ENCODE measurements at places on chromosomes 2 and 18.

DNA sequence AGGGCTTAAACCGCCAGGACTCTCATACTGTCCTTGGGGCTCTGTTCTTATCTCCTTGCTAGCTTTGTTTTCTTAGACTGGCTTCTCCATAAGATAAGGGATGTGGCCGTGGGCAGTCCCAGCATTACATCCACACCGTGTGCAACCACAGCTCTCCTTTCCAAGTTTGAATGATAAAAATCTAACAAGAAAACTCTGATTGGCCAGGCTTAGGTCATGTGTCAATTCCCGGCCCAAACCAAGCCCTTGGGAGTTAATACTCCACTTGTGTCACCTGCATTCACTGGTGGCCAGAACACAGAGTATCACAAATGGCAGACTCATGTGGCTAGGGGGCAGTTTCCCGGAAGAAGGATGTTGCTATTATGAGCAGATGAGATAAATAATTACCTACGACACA lies 43.2 kb upstream of the KDM3A start:
- no peak for DNase-seq

GRCh38 chr2:26429779-26430578 lies 28.3 kb downstream of the DRC1 start:
- DNase-seq: no peak

- DNase-seq: no peak
These were observed 307.2 kb downstream of the MYCN start for GRCh38 chr2:16247326-16248122.

DNA sequence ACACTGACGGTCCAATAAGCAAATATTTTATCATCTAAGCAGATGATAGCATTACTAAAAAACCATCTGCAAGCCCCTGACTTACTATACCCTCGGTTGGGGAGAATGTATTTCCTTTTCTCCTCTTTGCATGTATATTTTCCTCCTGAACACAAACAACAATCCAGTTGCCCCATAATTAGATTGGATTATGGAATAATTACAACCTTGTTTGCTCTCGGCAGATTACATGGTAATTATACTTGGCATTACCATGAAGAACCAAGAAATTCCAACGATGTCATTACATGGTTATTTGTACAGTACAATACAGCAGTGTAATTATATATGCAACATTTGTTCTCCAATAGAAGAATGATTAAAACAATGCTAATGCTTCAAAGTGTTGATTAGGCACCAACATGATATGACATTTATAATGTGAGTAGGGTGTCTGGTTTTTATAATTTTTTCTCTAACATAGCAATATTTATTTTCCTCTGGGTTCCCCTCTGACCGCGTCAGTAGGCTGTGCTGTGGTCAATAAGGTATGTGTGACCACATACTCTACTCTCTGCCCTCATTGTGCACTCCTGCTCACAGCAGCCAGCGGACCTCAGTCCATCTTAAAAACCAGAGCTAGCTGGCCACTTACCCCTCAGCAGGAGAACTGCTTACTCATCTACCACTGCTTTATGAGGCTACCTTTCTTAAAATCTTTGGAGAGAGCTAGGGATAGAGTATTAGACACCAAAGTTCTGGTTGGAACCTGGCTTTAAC lies 176.1 kb downstream of the INSIG2 start:
- DNase-seq: no peak

DNA sequence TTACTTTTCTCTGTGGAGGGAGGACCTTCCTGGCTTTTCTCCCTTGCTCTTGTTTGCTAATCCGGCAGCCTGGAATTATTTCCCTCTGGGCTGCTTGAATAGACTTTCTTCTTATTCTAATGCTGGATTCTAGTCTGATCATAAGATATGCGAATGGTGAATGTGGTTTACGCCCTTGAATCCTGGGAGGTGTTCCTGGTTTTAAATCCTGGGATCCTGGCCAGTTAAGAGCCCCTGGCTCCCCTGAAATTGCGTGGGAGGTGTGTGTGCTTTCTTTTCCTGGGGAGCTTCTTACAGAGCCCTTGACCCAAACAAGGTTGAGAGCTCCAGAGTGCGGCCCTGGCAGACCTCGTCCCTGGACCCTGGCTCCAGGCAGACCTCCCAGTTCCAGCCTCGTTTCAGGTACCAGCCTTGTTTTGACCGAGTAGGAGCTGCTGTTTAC lies 2.8 kb downstream of the SH3BP4 start:
- no peak for DNase-seq

- DNase-seq: no peak
These were observed 301.6 kb downstream of the SLC8A1 start for GRCh38 chr2:40150266-40150665.

DNA sequence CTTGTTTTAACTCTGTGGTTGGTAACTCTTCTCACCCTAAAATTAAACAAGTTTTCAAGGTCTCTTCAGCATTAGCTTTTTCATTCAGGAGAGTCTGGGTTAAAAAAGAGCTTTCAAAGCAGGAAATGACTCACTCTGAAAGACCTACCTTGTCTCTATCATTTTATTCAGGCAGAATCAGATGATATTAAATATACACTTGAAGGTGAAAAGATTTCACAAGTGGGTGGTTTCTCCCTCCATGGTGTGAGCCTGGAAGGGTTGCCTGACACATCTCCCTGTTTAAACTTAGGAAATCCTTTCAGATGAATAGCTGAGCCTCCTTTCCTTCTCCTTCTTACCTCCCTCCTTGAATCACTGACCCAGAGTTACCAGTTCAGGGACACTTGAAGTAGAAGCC lies 1402.0 kb upstream of the PIK3C3 start:
- no peak for DNase-seq

GRCh38 chr2:226578373-226578772 lies 221.2 kb downstream of the IRS1 start:
- no peak for DNase-seq

DNA sequence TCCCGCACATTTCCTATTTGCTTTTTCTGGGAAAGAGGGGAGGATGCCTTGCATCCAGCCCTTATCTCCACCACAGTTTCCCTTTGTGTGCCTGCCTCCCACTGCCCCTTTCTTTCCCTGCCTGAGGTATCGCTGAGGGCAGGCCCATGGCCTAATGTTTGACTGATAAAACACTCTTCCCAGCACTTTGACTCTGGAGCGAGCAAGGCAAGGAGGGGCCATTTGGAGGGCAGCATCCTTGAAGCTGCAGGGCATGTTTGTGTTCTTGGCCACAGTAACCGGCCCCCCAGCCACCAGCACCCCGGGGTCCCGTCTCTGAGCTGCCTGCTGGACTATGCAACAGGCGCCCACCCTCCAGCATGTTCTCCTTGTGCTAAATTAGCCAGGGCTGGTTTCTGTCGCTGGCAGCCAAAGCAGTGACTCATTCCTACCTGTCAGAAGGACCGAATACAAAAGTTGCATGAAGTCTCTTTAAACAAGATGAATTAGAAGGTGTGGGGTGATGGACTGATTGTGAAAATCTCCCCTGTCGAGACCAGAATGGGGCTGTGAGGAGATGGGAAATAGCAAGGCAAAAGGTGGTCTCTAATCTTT lies 50.7 kb downstream of the BCL2L11 start:
- DNase-seq: no peak

DNA sequence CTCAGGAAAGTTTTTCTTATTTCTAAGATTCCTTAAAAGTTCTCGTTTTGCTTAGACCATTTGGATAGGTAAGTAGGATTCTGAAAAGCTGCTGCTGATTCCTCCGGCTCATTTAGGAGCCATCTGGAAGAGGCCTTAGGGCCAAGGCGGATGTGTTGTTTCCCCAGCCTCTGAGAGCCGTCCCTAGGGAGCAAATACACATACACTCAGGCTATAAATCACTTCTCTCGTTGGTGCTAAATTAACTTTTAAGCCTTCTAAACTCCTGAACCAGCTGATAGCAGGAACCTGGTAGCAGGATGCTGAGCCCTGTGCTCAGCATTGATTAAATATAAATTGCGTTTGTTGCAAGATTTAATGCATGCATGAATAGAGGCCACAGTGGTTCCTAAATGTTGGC lies 109.8 kb downstream of the ADCYAP1 start:
- no peak for DNase-seq

- DNase-seq: no peak
These were observed 147.3 kb downstream of the RDH14 start for GRCh38 chr2:18412980-18413675.

GRCh38 chr2:19120941-19121750 lies 237.3 kb downstream of the OSR1 start:
- no peak for DNase-seq

- DNase-seq: no peak
These were observed 46.6 kb downstream of the PRKRA start for GRCh38 chr2:178404368-178404767.

DNA sequence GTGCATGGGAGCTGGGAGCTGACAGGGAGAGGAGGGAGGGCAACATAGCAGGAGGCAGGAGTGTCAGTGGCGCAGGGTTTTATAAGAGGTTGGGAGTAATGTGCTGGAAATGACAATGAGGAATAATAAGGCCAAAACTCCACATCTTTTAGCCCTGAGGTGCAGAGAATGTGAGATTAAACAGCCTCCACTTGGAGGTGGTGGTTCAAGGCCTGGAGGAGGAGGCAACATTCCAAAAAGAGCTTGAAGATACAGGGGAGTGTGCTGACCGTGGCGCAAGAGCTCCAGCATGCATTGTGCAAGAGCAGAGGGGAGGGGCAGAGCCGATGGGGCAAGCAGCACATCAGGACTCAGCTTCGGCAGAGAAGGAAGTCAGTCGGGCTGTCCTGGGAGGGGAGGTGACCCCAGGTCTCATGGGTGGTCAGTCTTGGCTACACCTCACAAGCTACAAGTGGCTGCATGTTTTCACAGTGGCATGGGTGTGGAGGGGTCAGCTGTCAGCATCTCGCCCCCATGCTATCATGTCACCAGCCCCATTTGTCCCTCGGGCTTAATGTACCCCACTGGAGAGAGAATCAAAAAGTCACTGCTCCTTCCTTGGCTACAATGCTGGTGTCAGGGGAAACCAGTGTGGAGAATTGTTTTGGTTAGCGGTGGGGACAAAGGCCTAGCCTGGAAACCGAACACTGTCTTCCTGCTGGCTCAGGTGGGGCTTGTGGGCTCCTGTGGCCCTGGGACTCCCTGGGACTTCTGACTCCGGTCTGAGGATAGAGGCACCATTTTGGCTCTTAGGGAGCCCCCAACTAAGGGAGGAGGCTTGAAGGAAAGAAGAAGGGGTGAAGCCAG lies 208.0 kb downstream of the ZFP36L2 start:
- no peak for DNase-seq

GRCh38 chr2:43238813-43239212 lies 12.4 kb upstream of the ZFP36L2 start:
- no peak for DNase-seq

DNA sequence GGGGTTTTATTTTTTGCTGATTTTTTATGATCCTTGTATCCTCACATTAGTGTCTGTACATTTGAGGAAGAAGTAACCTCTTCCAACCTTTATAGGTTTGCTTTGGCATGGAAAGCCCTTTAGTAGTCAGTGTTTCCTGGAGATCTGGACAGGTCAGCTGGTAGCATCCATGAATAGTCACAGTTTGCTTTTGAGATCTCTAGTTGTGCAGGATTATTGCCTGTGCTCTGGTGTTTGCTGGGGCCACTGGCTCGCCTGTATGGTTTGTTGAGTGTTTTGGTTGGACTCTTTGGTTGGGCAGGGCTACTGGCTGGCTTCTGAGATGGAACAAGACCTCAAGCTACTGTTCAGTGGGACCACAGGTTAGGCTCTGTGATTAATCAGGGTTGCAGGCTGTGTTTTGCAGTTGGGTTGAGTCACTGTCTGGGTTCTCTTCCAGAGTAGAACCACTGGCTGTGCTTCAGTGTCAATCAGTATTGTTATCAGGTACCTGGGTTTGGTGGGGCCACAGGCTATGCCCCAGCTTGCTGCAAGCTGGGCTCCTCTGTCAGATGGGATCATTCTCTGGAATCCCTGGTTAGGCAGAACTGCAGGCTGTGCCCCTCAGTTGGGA lies 20.0 kb downstream of the SP140L start:
- no peak for DNase-seq

- no peak for DNase-seq
These were observed 45.8 kb downstream of the LAMA3 start for GRCh38 chr18:23735021-23735464.

GRCh38 chr2:2332381-2332780 lies 1.3 kb upstream of the MYT1L start:
- DNase-seq: no peak

- no peak for DNase-seq
These were observed 12.9 kb downstream of the PTPRM start for GRCh38 chr18:7579918-7580542.

- DNase-seq: no peak
These were observed 329.9 kb downstream of the TRIB2 start for GRCh38 chr2:13046557-13047165.

- no peak for DNase-seq
These were observed 79.1 kb upstream of the KCNH7 start for GRCh38 chr2:162917626-162918025.

DNA sequence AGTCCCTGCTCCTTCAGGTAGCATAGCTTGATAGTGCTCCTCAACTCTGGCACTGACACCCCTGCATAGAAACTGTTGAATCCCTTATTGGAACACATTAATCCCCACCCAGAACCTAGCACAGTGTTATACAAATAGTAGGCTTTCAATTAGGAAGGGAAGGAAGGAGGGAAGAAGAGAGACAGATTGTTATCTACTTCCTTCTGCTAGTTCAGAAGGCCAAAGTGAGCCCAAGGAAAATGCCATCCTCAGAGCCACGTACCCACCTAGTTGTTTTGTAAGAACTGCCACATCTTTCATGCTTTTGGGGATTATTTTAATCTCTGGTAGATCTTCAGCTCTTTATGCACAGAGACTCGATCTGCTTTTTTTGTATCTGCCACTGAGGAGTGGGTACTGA lies 75.1 kb downstream of the CLHC1 start:
- DNase-seq: no peak

DNA sequence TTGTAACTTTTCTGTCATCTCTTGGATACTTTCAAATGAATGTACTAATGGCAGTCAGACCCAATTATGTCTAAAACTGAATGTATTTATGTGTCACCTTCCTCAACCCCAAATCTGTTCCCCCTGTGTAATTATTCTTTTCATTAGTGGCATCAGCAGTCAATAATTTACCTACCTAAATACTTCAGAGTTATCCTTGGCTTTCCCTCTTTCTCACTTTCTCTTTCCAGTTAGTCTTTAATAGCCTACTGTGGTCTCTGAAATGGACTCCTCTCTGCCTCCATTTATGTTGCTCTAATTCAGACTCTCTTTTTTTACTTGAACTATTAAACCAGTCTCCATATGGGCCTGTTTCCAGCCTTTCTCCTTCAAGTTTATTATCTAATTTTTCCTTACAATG lies 21.0 kb downstream of the C18orf63 start:
- DNase-seq: no peak

GRCh38 chr2:62076980-62077638 lies 118.8 kb upstream of the B3GNT2 start:
- no peak for DNase-seq

- DNase-seq: no peak
These were observed 105.0 kb downstream of the COL6A3 start for GRCh38 chr2:237309011-237309410.

GRCh38 chr2:128617029-128617590 lies 298.4 kb upstream of the HS6ST1 start:
- no peak for DNase-seq

- no peak for DNase-seq
These were observed 13.3 kb downstream of the RELCH start for GRCh38 chr18:62200121-62200914.

- DNase-seq: no peak
These were observed 1.7 kb upstream of the EML4 start for GRCh38 chr2:42167458-42167857.

GRCh38 chr2:15154297-15154696 lies 406.8 kb downstream of the NBAS start:
- DNase-seq: no peak

- no peak for DNase-seq
These were observed 1300.1 kb upstream of the ACVR2A start for GRCh38 chr2:146544701-146545100.

GRCh38 chr2:233688341-233688740 lies 4.3 kb upstream of the UGT1A6 start:
- no peak for DNase-seq

GRCh38 chr2:235937087-235937486 lies 231.1 kb downstream of the GBX2 start:
- DNase-seq: no peak
